Glomerular endothelial cell (primary cell): ENCODE measurements at places on chromosomes 3 and 15. TPM values are rescaled to one million over a fixed set of nuclear protein-coding genes. Genes with fewer than 3 reads are reported as not detected.

Gene CKMT1A
- total RNA-seq, result not detected in 2 replicates

DNA sequence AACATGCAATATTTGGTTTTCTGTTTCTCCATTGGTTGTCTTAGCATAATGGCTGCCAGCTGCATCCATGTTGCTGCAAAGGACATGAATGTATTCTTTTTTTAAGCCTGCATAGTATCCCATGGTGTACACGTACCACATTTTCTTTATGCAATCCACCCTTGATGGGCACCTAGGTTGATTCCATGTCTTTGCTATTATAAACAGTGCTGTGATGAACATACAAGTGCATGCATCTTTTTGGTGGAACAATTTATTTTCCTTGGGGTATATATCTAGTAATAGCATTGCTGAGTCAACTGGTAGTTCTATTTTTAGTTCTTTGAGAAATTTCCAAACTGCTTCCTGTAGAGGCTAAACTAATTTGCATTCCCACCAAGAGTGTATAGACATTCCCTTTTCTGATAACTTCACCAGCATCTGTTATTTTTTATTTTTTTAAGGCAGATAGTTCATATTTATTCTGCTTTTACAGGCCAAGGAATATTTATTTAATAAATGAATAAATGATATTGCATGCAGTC is 62.4 kb upstream of the NPHP3 start:
- DNase-seq, result no peak

DNA sequence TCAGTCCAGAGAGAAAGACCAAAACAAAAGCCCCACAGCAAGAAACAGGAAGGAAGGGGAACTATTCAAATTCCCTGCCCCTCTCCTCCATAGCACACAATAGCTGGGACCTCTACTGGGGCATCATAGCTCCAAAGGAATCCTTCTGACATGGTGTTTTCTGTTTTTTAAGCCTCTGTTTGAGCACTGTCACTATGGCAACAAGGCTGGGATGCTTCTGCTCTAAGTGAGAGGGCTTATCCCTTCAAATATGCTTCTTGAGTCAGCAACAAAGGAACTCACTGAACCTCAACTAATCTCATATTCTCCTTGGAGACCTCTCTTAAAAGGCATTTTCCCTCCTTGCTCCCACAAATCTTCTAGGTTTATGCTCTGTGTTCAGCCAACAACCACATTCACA is 40.5 kb downstream of the MYLK start:
- DNase-seq, result no peak

Gene IL16
- 1.4 and 3.3 TPM in 2 replicates for total RNA-seq

DNA sequence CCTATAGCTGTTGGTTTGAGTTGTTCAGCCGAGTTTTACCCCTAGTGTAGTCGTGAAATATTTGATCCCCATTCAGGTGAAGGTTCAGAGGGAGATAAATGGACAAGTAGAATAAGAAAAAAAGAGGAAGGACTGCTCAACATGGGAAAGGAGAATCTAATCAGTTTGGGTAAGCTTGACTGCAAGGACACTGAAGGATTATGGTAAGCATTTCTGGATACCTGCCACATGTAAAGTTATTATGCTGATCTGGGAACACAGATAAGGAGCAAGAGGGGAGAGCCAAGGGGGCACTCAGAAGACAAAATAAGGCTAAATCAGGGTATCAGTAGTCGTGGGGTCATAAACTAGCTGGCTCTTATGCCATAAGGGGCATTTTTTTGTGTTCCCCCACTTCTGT is 49.9 kb downstream of the TFG start:
- no peak for DNase-seq

Gene AHSG
- total RNA-seq, result not detected in 2 replicates

Gene MAP1A
- 9.4 and 10.8 TPM in 2 replicates for total RNA-seq

- no peak for DNase-seq
Observed at GRCh38 chr15:40338041-40338657, 2.6 kb downstream of the CCDC9B start.
